ENCODE measurements at places on chromosomes 1 and 21.

DNA sequence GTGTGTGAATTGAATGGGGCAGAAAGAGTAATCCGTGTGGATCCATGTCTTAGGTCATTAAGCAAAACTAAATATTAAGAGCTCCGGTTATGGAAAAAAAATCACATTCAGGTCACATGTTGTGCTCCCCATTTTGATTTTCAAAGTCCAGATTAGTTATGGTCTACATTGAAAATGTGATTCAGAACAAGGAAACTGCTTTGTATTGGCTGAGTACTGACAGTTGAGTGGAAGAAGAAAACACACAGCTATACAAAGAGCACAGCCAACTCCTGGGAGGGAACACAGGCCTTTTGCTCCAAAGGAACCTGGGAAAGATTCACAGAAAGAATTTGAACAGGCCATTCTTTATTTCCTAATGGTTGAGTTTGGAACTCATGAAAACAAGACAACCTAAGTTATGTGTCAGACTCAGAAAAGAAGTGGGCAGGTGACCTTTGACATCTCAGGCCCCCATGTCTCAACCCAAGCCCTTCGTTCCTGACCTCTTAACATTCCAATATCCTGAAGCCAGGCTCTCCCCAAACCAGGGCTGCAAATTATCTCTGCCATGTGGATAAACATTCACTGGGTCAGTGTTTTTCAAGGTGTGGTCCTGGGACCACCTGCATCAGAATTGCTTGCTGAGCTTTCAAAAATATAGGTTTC, 159.3 kb upstream of the LMO4 start:
- no peak for DNase-seq

- DNase-seq, result no peak
Observed at GRCh38 chr1:4396551-4396950, 257.9 kb upstream of the AJAP1 start.

DNA sequence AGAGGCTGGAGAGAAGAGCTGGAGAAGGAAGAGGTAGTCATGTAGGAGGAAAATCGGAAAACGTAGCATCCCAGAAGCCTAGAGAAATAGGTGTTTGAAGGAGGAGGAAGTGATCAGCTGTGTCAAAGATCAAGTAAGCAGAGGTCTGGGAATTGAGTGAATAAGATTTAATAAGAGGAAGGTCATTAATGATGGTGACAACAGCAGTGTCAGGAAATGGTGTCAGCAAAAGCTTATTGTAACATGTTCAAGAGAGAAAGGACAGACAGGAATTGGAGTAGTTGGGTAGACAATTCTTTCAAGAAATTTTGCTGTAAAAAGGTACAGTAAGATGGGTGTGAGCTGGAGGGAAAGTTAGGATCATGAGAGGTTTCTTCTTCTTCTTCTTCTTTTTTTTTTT, 41.6 kb upstream of the SLC6A9 start:
- DNase-seq, result no peak

- DNase-seq, result no peak
Observed at GRCh38 chr1:180542838-180543145, 16.0 kb upstream of the OVAAL start.

DNA sequence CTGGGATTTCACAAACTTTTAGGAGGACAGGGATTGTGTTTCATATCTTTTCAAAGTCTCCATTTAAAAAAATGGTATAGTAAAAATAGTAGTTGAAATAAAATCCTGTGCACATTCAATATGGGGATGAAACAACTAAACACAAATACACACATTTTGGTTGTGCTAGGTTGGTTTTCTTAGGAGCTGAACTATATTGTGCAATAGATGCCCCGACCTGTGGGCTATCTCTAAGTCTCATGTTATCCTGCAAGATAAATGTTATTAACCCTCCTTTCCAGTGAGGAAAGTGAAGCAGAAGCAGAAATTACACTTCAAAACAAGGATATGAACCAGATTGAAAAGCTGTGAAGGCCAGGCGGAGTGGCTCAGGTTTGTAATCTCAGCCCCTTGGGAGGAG, 1.3 kb upstream of the PLD5 start:
- DNase-seq, result no peak

DNA sequence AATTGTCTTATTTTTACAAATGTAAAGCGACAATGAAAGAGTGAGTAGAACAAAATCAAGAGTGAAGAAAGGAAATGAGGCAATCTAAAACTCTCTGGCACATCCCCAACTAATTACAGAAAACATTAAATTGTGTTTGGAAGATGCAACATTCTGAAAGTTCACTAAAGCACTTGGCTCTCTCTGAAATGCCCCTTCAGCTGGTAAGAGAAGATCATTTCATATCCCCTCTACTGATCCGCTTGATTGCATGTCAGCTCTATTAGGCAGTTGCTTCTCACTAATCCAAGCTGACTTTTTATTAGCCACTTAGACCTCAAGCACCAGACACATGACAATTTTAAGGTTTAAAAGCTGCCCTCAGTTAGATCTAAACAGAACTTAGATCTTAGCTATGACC, 262.8 kb upstream of the PRMT6 start:
- no peak for DNase-seq

GRCh38 chr21:45294509-45295291, 7.0 kb upstream of the POFUT2 start:
- no peak for DNase-seq

GRCh38 chr1:171487038-171487437, 1.7 kb downstream of the PRRC2C start:
- no peak for DNase-seq

DNA sequence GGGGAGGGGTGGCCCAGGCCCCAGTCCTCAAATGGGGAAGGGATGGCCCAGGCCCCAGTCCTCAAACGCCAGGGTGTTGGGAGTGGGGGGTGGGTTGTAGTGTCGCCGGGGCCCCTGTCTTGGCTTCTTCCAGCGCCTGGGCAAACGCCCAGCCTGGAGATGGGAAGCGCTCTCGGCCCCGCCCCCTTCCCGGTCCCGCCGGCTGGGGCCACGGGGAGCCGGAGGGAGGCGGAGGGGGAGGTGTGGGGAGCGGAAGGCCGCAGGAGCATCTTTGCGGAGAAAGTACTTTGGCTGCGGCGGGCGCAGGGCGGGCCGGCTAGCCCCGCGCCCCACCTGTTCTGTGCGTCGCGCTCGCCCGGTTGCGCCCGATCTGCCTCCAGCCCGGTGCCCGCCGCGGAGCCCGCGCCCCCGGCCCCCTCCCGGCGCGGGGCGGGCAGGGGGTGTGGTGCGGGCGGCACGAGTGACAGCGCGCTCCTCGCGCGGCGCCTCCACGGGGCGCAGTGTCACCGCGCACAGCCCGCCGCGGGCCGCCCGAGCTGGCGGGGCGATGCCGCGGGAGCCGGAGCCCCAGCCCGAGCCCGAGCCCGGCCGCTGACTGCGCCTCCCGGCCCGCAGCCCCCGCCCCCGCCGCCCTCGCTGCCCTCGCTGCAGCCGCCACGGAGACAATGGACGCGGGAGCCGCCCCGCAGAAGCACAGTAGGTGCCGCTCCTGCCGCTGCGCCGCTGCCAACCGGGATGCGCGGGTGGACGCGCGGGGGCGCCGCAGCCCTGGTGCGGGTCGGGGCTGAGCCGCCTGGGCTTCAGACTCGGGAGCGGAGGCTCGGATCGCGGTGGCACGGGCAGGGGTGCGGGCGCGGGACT, 31.1 kb upstream of the PEX10 start:
- no peak for DNase-seq

DNA sequence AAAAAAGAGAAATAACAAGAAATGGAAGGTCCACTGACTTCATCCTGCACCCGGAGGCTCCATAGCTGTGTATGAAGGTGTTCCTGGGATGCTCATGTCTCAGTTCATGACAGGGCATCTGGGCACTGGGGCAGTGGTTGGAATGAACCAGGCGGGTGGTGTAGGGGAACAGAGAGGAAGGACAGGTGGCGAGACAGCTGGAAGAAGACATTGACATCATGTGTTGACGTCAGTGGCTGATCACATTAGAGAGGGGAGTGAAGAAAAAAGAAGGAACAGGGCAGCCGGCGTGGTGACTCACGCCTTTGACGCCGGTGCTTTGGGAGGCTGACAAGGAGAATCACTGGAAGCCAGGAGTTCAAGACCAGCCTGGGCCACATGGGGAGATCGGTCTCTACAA, 50.1 kb downstream of the HUNK start:
- no peak for DNase-seq

GRCh38 chr21:45385549-45386050, 19.4 kb upstream of the COL18A1 start:
- no peak for DNase-seq

- DNase-seq, result no peak
Observed at GRCh38 chr1:3787349-3787715, 9.0 kb downstream of the LRRC47 start.

- no peak for DNase-seq
Observed at GRCh38 chr1:221468546-221468945, 273.3 kb downstream of the DUSP10 start.

DNA sequence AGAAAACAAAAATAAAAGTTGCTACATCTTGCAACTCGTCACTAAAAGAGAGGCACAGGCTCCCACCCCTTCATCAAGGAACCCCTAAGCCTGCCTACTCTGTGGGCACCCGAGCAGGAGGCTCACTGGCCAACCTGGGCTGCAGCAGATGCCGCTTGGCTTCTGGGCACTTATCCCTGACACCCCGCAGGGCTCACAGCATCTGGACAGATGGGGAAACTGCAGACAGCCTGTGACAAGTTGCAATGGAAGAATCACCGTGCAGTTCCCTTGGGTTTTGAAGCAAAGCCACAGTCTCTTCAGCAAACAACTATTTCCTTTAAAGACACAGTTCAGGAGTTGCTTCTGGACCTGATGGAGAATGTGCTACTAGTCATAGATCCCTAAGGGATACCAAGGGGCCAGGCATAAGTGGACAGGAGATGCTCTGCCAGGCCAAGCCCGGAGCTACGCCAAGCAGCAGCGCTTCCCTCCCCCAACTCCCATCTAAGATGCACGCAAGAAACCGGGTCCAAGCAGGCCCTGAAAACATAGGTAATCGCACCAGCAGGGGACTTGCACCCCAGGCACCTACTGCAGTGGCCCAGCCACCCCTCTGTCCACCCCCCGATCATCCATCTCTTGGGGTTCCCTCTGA, 170.6 kb downstream of the NPHP4 start:
- DNase-seq, result no peak

DNA sequence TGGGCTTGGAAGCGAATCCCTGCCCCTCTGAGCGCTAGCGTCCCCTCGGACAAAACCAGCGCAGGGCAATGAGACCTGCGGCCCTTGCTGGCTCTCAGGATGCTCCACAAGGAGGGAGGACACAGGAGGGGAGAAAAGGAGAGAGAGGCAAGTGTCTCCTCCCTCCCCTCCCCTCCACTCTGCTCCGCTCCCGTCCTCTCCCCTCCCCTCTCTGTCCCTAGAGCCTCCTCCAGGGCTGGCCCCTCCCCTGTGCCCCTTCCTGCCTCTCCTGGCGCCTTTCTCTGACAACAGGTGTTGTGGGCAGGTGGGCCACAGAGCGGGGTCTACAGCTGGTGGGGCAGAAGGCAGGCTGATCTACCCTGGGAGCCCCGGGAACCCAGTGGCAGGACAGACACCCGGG, 35.2 kb downstream of the TP73 start:
- no peak for DNase-seq

DNA sequence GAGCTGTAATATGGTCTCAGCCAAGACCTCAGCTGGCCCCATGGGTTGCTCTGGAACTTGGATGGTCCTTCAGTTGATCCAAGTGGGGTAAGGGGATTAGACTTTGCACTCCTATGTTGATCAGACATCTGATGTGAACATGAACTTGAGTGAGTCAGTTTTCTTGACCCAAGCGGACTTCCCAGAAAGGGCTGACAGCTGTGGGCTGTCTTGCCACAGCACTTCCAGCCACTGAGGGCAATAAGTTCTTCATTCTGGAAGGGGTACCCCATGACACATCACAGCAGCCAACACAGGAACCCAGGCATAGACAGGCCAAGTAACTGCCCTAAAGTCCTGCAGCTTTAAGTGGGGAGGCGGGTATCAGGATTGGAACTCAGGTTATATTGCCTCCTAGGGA, 93.9 kb upstream of the USP24 start:
- DNase-seq, result no peak

GRCh38 chr1:226677027-226678020, 61.8 kb downstream of the ITPKB start:
- DNase-seq, result no peak

GRCh38 chr21:41901099-41901498, 22.0 kb upstream of the PRDM15 start:
- DNase-seq, result peak; percentile 59

DNA sequence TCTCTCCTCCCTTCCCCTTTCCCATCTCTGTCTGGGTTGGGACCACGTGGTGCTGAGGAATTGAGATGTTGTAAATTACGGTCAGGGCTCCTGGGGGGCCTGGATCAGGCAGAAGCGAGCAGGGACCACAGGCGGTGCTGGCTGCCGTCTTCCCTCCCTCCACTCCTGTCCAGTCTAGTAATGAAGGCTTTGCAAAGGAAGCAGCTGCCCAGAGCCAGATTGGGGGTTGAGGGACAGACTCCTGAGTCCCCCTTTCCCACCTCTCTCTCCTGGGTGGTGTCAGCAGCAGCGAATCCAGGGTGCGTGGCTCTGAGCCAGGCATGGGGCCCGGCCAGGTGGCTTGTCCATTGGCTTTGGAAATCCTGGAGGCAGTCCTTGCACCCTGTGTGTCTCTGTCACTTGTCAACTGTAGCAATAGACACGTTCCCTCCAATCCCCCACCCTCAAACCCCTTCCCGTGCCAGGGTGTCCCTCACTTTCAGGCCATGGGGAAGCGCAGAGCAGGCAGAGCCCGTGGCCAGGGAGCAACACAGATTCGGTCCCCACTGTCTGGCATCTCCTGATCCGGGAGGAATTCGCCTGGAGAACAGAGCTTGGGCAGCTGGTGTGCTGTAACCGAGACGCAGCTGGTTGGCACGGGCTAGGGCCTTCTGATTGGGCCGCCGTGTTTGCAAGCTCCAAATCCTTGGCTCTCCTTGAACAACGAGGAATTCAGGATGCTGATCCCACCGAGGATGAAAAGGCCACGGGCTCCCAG, 64.8 kb upstream of the WNT4 start:
- no peak for DNase-seq

Data from GM20000 (cell line).